Cerebellar cortex (tissue), 1 donor: ENCODE measurements at places on chromosomes 7 and 10.

DNA sequence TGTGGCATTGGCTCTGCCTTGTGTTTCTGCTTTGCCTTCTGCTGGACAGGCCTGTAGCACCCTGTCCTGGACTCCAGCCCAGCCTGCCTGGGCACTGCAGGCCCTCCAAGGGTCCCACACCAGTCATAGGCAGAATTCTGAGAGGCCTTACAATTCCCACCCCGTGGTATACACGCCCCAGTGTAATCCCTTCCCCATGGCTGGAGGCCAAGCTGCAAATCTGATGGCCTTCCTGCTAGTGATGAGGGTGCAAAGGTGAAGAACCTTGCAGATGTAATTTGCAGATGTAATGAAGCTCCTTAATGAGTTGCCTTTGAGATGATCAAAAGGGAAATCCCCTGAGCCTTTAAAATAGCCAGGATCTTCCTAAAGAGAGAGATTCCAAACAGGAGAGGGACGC lies 325.1 kb upstream of the ZNF32 start:
- no peak for DNase-seq

DNA sequence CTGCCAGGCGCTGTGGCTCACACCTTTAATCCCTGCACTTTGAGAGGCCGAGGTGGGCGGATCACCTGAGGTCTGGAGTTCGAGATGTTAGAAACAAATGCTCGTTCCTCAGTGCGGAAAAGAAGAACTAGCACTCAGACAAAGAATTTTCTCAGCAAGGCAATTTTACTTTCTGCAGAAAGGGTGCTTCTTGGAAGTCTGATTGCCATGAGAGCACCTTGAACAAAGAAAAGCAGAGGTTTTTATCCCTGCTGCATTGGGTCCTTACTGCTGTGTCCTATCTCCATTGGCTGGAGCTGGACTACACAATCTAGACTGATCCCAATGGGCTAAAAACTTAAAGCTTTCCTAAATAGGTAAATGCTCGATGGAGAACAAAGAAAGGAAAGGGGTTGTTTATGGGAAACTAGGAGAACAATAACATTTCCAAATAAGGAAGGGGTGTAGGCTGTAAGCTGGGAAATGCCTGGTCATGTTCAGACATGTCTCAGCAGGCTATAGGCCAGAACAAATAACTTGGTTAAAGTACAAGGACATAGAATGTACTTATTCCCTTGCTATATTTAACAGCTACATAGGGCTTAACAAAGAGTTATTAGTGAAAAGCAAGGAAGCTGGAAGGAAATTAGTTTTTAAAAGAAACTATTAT lies 26.1 kb upstream of the ACTR3B start:
- no peak for DNase-seq

GRCh38 chr10:22932626-22933370 lies 4.9 kb downstream of the ARMC3 start:
- DNase-seq: no peak

- peak; percentile 80 for DNase-seq
Measured at GRCh38 chr7:134420424-134421125, 38.3 kb downstream of the AKR1B1 start.

DNA sequence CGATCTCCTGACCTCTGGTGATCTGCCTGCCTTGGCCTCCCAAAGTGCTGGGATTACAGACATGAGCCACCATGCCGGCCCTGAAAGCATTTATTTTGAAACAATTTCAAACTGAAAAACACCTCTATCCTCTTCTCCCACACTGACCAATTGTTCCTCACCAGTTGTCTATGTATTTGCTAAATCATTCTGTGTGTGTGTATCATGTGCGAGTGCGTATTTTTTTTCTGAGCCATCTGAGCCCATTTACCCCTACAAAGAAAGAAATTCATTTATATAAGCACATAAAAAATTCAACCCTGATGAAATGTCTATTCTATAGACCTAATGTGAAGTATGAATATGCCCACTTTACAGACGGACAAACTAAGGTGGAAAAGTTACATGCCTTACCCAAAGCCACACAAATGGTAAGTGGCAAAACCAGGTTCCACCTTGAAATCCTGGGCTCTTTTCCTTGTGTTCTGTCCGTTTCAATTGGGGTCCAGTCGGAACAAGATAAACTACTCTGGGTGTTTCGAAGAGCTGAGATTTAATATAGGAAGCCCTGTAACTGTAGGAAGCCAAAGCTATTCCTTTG lies 46.8 kb downstream of the RBM17 start:
- no peak for DNase-seq

DNA sequence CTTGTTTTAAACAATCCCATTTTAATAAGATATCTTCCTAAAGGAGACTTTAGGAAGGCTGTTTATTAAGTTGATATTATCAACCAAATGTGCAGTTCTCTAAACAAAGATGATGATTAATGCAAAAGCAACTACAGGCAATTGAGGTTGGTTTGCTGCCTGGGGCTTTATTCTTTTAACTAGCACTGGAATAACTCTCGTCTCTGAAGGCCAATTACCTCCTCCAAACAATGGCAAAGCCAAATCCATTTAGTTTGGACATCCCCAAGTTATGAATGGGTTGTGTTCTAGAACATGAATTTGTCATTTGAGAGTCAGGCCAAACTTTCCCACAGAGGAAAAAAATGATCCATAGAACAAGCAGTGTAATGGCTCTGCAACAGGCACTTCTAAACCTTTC lies 114.1 kb downstream of the SLC16A9 start:
- DNase-seq: no peak

GRCh38 chr10:62456611-62457101 lies 82.5 kb downstream of the ZNF365 start:
- no peak for DNase-seq

DNA sequence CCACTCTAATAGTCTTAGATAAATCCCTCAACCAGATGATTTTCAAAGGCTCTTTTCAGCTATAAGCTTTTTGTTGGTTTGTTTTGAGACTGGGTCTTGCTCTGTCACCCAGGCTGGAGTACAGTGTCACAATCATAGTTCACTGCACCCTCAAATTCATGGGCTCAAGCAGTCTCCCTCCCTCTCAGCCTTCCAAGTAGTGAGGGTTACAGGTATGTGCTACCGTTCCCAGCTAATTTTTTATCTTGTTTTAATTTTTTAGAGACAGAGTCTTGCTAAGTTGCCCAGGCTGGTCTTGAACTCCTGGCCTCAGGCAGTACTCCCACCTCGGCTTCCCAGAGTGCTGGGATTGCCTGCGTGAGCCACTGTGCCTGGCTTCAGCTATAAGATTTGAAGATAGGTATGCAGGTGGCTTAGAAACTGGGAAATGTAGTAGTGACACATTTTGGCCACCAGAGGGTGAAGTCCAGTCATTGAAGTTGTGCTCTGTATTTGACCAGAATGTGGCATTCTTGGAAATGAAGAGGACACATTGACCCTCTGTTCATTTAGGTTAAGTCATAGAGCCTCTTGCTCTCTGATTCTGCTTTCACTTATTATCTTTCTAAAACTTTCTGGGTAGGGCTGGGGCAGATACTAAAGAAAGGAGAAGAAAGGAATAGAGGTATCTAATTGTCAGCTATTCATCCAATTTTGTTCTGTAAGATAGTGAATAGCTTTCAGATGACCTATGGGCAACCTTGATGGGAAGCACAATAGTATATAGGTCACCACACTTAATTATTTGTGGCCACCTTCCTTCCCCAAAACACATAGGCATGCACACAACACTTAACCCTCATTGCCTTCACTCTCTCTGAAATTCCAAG lies 36.0 kb downstream of the R3HCC1L start:
- DNase-seq: peak; percentile 86

- no peak for DNase-seq
Measured at GRCh38 chr10:90399782-90400181, 458.1 kb downstream of the HTR7 start.

DNA sequence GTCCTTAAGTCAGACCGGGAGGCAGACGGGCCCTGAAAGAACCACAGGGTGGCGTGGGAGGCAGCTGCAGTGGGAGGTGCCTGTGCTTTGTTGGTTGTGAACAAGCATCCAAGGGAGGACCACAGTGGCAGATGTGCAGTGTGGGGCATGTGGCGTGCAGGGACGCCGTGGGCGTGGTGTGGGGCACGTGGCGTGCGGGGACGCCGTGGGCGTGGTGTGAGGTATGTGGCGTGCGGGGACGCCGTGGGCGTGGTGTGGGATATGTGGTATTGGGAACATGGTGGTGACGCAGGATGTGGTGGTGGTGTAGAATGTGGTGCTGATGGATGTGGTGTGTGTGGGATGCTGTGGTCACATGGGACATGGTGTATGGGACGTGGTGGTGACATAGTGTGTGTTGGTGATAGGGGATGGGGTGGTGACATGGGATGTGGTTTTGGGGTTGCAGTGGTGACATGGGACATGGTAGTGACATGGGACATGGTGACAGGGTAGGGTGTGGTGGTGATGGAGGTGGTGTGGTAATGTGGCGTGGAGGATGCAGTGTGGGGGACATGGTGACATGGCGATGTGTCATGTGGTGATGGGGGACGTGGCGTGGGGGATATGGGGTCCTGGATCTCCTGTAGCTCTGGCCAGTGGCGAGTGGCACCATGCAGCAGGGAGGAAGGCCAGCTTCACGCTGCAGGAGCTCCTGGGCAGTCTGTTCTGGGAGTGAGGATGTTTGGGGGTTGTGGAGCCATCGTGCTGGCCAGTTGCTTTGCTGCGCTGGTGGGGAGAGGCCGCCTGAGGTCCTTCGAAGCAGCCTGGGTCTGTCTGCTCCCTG lies 78.8 kb downstream of the INPP5A start:
- DNase-seq: no peak

GRCh38 chr10:52883996-52884871 lies 111.7 kb upstream of the MBL2 start:
- DNase-seq: peak; percentile 55

- DNase-seq: no peak
Measured at GRCh38 chr7:45593121-45593541, 19.0 kb downstream of the ADCY1 start.

DNA sequence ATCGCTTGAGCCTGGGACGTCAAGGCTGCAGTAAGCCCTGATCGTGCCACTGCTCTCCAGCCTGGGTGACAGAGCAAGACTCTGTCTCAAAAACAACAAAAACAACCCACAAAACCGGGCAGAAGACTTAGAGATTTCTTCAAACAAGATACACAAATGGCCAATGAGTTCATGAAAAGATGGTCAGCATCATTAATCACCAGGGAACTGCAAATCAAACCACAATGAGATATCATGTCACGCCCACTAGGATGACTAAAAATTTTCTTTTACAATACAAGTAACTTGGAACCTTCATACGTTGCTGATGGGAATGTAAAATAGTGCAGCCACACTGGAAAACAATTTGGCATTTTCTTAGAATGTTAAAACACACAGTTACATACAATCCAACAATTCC lies 77.3 kb upstream of the GRID1 start:
- no peak for DNase-seq

DNA sequence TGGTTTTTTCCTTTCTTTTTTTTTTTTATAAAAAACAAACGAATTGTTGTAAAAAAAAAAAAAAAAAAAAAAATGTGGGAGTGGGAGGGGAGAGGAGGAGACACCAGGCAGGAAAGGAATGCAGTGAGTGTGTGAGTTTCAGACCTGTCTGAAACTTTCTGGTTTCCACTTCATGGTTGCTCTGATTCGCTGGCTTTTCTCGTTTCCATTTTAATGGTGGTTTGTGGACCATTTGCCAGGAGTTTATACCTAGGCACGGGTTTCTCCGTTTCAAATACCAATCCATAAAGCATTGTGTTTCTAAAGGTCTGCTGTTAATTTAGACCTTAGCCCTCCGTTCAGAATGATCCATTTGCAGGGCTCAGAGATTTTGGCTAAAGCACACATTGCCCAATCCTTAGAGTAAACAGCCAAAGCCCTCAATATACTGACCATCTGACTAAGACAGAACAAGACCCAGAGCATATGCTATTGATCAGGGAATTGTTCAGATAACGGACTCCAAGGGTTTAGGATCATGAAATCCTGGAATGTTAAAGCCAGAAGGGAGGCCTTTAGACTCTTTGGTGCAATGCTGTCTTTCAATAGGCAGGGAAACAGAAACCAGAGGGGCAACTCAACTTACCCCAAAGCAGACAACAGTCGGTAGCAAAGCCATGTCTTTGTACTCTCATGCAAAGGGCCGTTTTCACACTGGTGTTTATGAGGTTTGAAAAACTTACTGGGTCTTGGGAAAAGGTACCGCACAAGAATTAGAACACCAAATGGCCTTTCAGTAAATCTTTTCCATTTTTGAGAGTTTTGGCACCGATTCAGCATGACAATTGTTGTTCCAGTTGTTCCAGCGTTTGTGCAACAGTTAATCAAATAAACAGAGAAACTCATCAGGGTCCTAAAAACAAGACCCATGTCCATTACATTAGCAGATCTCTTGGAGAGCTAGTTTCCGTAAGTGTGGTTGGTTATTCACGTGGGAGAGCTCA lies 94.3 kb upstream of the AGBL3 start:
- DNase-seq: peak; percentile 62

GRCh38 chr10:110305767-110306451 lies 1.2 kb upstream of the SMNDC1 start:
- DNase-seq: peak; percentile 91

DNA sequence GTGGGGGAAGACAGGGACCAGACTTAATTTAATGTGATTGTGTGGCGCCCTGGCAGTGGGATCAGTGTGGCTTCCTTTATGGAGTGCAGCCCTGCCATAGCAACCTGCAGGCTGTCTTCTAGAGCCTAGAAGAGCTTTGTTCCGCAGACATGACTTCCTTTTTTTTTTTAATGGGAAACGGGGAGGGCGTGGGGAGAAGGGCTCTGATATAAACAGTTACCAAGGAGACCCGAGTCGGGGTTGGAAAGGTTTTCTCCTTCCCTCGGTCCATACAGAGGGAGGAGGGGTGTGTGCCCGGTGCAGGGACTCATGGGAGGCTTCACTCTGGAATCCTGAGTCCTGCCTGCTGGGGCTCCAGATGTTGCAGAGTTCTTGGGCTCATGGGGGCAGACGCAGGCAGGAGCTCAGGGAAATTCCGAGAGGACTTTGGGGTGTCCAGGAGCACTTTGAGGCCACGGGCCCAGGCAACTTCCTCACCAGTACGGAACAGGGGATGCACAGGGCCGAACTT lies 26.9 kb downstream of the TMEM120A start:
- DNase-seq: no peak

DNA sequence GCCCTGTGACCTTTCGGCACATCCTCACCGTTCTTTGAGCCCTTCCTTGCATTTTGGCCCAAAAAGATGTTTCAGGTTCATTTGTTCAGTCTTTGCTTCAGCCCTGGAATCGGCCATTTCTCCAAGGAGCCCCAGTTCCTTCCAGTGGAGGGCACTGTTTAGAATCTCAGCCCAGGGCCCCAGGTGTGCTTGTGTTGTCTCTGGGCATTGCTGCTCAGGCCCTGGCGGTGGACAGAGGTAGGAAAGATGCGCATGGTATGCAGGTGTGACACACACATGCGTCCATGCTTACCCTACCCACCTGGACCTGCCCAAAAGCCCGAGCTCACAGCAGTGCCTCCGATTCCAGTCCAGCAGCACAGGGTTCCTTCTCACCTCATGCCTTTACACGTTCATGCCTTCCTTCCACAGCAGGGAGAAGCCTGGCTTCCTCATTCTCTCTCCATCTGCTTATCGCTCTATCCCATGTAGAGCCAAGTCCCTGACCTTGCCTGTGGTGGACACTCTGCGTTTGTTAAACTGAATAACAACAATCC lies 70.6 kb downstream of the LHPP start:
- peak; percentile 66 for DNase-seq

DNA sequence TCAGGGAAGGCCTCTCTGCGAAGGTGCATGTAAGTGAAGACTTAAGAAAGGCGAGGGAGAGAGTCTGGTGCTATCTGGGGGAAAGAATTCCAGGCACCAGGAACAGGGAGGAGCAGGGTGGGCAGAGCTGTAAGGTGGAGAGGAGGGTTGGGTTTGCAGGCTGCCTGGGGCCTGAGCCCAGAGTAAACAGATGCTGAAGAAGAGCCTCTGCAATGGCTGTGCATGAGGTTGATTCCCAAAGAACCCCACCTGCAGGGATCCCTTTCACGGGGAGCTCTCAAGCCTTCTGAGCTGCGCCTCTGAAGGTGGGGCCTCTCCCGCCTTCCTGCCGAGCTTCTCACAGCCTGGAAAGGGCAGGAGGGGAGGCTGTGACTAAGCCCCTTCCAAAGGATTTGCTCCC lies 115.1 kb downstream of the RNF216 start:
- no peak for DNase-seq
